ENCODE measurements at places on chromosomes 2 and 18.

DNA sequence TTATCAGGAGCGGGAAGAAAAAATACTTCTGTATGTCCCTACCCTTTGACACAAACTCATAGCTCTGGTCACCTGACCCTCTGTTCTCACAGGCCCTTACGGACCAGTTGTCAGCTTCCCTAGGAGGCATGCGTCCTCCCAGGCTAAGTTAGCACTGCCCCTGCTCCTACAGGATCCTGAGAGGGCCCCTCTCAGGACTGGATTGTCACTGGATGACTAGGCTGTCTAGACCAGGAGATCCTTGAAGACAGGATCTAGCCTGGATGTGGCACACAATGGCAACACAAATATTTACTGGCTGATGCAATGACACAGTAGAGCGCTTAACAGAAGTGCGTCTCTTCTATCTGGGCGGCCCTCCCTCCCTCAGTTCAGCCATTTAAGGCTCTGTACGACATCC, 7.7 kb downstream of the FAM228A start:
- DNase-seq, result no peak

- DNase-seq, result no peak
Measured at GRCh38 chr2:138922973-138923563, 142.9 kb upstream of the NXPH2 start.

- DNase-seq, result no peak
Measured at GRCh38 chr2:219104107-219105035, 43.6 kb upstream of the IHH start.

DNA sequence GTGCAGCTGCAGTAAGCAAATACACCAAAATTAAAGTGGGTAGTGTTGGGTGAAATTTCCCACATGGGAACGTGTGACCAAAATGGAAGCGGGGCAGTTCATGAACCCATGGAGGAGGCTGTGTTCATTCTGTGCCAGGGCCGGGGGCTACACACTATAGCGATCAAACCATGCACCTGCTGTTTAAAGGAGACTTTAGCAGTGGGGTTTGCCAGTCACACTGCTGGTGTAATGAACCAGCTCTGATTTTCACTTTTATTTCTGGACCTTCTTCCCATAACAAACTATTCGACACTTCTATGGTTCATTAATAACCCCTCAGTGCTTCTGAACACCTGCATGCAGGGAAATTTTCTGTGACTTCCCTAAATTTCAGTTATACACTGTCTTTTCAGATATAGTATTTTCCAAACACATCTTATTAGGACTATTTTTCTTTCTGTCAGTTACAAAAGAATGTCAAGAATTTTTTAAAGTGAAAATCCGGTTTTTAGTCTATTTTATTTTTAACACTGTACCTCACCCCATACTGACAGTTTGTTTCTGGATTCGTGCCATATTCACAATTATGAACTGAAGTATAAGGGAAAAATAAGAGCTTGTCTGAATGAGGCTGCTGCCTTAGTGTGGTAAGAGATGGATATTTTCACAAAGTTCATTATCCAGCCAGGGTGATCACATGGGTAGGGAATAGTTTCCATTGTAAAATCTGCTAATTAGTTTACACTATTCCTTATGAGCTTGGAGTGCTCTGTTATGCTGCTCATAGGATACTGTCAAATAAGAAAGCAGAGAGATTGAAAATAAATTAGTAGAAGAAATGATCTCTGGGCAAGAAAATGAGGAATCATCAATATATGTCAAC, 111.3 kb upstream of the CAVIN2 start:
- no peak for DNase-seq

DNA sequence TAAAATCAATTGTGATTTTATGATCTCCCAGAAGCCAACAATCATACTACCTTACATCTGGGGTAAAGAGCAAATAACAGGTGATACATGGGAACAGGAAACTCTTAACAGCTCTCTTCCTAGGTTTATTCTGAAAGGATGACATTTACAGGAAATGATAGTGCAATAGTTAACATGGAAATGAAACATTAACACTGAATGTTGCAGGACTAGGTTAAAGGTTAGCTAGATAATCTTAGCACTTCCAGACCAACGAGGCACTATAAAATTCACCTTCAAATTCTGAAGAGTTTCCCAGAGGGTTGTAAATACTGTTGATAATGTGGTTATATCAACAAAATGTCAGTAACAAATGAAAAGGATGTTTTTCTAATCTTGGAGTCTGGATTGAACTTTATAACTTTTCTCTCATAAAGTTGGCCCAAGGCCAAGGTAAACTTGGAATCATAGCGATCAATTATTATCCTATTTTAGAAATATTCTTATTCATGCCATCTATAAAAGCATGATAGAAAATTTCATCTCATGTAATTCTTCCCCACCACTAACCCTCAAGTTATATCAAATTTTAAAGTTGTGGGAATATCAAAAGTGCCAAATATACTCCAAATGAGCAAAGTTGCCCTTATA, 32.9 kb upstream of the GCG start:
- no peak for DNase-seq

DNA sequence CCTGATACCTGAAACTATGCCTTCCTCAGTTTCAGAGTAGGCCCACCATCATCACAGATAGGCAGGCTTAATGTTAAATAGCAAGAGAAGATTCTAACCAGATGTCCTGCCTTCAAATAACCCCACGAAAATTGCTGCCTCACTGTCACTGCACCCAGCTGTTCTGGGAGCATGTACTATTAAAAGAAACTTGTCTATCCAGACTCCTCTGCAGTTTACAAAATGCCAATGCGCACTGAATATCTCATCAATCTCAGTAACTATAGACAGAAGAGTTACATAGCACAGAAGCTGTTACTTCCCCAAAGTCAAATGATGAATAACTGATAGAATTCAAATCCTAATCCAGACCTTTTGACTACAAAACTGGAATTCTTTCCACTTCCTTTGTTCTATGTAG, 43.9 kb downstream of the WDR75 start:
- DNase-seq, result no peak

DNA sequence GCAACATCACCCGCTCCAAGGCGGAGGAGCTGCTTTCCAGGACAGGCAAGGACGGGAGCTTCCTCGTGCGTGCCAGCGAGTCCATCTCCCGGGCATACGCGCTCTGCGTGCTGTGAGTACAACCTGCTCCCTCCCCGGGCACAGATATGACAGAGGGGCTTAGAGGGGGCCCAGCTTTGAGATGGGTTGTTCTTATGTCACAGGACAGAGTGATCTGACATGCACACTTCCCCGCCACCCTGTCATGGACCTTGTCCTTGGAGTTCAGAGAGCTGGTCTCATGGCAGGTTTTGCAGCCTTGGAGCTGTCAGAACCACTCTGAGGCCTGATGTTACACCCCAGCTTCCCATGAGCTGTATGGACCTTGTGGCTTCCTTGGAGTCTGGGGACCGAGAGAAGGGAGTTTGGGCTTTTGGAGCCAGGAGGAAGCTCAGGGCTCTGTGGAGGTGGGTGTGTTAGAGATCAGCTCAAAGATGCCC, 398 bp downstream of the INPP5D start:
- no peak for DNase-seq

- DNase-seq, result no peak
Measured at GRCh38 chr2:17319090-17319489, 199.2 kb downstream of the RAD51AP2 start.

DNA sequence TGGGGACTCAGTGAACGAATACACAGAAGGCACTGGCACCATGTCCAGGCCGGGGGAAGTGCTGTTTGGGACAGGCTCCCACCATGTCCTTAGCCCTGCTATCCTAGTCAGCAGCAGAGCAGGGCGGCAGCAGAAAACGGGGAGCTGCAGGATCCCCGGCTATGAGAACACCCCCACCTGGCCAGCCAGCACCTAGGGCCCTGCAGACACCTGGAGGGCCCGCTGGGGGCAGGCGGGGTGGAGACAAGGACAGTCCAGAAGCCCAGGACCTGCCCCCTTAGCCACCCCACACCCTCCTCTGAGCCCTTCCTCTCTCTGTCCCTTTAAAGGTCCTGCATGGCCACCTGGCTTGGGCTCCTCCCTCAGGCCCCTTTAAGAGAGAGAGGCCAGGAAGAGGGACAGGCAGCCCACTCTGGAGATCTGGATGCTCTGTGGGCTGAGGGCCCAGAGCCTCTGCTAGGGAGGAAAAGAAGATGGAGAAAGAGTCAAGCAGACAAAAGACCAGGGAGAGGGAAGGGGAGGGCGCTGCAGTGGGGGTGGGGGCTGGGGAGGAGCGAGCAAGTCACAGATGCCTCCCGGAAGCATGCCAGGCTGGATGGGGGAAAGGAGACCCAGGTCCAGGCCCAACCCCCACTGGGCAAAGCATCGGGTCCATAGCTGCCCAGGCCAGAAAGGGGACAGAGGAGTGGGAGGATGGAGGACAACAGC, 48.6 kb downstream of the BIN1 start:
- DNase-seq, result no peak

- no peak for DNase-seq
Measured at GRCh38 chr2:8132879-8133278, 549.0 kb upstream of the ID2 start.

- DNase-seq, result no peak
Measured at GRCh38 chr2:30282721-30283120, 51.4 kb downstream of the LBH start.

GRCh38 chr2:239119346-239120126, 271.7 kb downstream of the TWIST2 start:
- DNase-seq, result no peak

DNA sequence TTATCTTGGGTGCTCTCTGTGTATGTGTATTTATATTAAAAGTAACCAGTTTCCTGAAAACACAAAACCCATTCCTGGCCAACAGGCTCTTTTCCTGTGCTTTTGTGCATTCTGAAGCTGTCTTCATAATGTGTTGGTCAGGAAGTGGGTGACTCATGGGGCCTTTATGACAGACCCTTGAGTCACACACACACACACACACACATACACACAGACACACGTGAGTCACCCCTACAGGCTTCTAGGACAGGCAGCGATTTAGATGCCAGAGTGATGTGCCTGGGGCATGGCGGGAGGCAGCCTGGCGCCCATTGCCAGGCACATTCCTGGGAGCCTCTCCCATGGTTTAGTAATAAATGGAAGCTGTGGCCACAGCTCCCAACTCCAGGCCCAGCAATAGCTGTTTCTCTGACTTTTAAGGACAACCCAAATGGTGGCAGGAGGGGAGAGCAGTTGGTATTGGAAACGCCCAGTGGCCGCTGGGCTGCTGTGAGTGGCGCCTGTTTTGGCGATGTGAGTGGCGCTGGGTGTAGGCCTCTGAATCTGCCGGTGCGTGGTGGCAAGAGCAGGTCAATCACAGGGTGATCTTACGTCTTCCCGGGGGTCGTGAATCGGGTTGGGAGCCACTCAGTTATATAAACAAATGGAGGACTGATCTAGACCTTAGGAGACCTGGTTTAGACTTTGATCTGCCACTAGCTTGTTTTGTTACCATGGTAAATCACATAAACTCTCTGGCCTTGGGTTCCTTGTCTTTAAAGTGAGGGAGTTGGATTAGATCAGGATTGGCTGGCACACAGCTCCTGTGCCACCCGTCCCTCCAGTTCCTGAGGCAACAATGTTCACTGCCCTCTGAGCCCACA, 150.7 kb upstream of the DLX2 start:
- DNase-seq, result peak; percentile 63

DNA sequence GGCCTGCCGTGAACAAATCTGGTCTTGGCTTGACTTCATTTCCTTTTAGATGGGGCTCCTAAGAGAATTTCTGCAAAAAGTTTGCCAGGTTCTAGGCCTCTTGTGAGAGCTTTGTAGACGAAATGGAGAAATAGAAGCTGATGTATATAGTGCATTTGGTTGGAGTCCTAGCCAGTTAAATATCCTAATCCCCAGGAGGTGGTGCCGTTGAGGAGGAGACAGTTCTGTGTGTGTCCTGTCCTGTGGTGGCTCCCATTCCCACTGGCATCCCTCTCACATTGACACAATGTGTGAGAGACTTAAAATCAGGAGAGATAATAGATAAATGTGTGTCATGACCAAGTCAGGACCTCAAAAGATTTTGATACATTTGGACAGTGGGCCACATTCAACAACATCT, 34.6 kb upstream of the DNER start:
- no peak for DNase-seq

- DNase-seq, result no peak
Measured at GRCh38 chr2:88139203-88139702, 11.4 kb upstream of the FABP1 start.

DNA sequence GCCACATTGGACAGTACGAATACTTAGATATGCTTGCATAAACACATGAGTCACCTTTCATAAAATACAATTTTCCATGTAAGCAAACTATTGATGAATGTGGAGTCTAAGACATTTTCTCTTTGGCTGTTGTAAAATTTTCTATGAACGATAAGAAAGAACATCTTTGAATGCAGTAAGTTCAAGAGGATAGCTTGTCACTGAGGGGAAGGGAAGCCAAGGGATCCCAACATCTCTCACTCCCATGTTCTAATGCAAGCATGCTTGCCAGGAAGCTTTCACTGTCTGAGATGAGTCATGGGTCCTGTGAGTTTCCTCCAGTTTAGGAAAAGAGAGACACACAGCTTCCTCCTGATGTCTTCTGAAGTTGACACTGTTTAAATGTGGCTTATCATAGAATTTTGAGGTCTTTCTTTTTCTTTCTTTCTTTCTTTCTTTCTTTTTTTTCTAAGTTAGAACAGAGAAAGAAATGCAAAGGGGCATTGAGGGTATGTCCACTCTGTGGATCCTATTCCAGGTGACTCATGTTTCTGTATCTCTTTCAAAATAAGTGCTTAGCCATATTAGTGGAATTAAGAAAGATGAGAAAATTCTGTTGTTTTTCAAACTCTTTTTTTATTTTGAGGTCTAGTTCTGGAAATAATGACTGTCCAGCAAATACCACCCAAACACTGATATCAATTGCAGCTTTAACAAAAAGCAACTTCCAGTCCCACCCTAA, 146.6 kb downstream of the RDH14 start:
- DNase-seq, result no peak

- DNase-seq, result no peak
Measured at GRCh38 chr2:149099298-149099697, 60.8 kb downstream of the LYPD6B start.

DNA sequence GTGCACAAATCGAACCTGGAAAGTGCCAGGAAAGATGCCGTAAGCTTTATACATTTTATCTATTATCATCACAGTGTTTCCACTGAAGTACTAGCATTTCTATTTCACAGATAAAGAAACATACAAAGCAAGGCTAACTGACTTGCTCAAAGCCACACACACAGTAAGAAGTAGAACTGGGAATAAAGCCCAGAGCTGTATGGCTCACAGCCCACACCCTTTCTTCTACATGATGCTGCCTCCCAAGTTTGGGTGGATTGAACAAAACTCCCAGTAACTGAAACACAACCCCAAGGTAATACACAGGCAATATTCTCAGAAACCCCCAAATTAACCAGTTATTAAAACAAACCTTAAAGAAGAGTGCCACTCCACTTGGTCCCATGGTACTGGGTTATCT, 11.2 kb downstream of the SAP130 start:
- no peak for DNase-seq

- no peak for DNase-seq
Measured at GRCh38 chr18:8208716-8209115, 400.5 kb upstream of the RAB12 start.

- DNase-seq, result no peak
Measured at GRCh38 chr2:74439803-74440377, 1.8 kb downstream of the RTKN start.

DNA sequence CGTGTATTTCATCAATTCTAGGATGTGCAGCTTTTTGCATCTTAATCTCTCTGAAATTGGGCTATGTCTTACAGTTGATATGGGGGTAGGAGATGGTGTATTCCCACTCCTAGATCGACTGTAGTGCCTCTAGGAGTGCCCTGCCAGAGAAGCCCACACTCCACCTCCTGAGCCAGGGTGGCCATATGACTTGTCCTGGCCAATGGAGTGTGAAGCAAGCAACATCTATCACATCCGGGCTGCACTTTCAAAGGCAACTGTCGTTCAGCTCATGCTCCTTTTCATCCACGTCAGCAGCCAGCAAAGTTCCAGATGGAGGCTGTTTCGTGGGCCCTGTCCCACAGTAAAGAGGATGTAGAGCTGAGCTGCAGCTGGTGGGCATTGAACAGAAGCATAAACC, 149.4 kb upstream of the SLC1A4 start:
- no peak for DNase-seq

Data from stimulated activated CD4-positive, alpha-beta T cell treated with anti-CD3 and anti-CD28 coated beads, Interleukin-1b, Interleukin-23, amount 100 ng/mL, for 24 hours (primary cell).